ENCODE measurements at places on chromosomes 12 and 14. TPM values are rescaled to one million over a fixed set of nuclear protein-coding genes. Genes with fewer than 3 reads are reported as not detected.
A peak's percentile ranks its signal among the peaks of the same experiment; 100 is the strongest.

CARMIL3 gene
- total RNA-seq: 1.4 TPM

GRCh38 chr12:538731-539539 lies 79.2 kb downstream of the B4GALNT3 start:
- DNase-seq: no peak
- no peak overlapping the region for H3K4me3 ChIP-seq
- peak overlapping the region; percentile 3 for H3K27ac ChIP-seq
- H3K4me1 ChIP-seq: peaks cover 21% of the 10 kb centered on the region

MAPK1IP1L gene
- total RNA-seq: 106 TPM

DNA sequence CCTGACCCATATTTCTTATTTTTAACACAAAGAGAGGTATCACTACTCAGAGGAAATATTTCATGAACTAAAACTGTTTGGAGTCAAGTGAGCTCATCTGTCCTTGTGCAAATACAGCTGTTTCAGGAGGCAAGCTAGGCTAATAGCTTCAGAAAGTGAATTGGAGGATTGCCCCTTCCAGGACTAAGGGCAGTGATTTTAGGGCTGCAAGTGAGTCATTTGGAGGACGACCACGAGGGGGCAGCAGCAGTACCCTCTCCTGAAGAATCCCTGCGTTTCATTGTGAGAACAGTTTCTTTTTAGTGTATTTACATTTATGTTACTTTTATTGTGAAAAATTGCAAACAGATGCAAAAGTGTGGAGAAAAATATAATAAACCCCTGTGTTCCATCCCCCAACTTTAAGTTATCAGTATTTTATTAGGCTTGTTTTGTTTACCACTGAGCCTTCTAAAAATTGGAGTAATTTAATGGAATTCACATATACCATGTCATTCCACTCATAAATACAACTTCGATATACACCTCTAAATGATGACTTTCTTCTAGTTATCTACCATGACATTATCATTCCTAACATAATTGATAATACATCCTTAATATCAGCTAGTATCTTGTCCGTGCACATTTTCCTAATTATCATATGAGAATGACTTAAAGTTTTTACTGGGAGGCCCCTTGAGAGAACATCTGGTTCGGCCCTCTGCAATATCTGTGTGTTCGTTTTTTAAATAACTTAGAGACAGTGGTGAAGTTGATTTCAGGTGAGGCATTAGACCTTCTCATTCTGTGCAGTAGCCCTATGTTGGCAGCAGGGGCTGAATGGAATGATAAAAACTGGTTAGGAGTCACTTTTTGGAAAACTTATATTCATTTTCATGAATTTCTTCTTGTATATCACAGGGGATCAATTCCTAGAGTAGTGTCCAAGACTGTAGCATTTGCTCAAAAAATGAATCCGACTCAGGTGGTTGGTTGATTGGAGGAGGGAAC lies 13.7 kb downstream of the FOXJ2 start:
- H3K27me3 ChIP-seq: peaks cover 2% of the 10 kb centered on the region
- peak overlapping the region; percentile 12 for H3K27ac ChIP-seq
- H3K36me3 ChIP-seq: peaks cover 68% of the 10 kb centered on the region
- H3K4me1 ChIP-seq: peaks cover 10% of the 10 kb centered on the region
- no peak overlapping the region for H3K4me3 ChIP-seq

GRCh38 chr14:63938198-63939005 lies 85.6 kb downstream of the SYNE2 start:
- H3K4me3 ChIP-seq: no peak overlapping the region
- H3K27me3 ChIP-seq: no peaks in the 10 kb centered on the region
- no peak overlapping the region for H3K27ac ChIP-seq
- DNase-seq: no peak

GPX2 gene
- total RNA-seq: not detected

GRCh38 chr12:49708851-49709250 lies 1.6 kb upstream of the FMNL3 start:
- no peak overlapping the region for H3K4me3 ChIP-seq
- DNase-seq: no peak
- H3K36me3 ChIP-seq: peaks cover 14% of the 10 kb centered on the region
- peaks cover 10% of the 10 kb centered on the region for H3K27me3 ChIP-seq
- H3K4me1 ChIP-seq: peaks cover 29% of the 10 kb centered on the region
- no peak overlapping the region for H3K27ac ChIP-seq

BHLHE41 gene
- total RNA-seq: 4.0 TPM

- H3K36me3 ChIP-seq: peaks cover 8% of the 10 kb centered on the region
- H3K27me3 ChIP-seq: peaks cover 2% of the 10 kb centered on the region
- peaks cover 6% of the 10 kb centered on the region for H3K4me1 ChIP-seq
- no peak for DNase-seq
Observed at GRCh38 chr12:107385509-107385908, 292.2 kb upstream of the CRY1 start.

DNA sequence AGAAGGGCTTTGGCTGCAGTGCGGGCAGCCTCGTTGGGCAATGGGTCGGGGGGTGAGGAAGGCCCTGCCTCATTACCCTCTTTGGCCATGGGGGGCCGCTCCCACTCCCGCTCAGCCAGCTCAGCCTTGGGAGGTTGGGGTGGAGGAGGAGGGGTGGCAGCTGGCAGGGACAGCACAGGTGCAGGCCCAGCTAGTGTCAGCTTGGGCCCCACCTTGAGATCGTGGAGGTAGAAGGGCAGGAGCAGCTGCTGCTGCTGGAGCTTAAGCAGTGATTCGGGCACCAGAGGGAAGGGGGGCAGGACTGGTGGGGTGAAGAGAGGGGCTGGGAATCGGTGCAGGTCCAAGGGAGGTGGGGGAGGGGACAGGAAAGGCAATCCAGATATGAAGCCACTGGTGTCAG lies 26.0 kb downstream of the ZFHX2 start:
- no peak overlapping the region for H3K4me3 ChIP-seq
- H3K27ac ChIP-seq: no peak overlapping the region
- H3K27me3 ChIP-seq: peaks cover 18% of the 10 kb centered on the region

GRCh38 chr14:65492266-65492665 lies 79.7 kb downstream of the FUT8 start:
- no peak overlapping the region for H3K4me3 ChIP-seq
- peaks cover 8% of the 10 kb centered on the region for H3K36me3 ChIP-seq
- no peak for DNase-seq
- H3K27ac ChIP-seq: peak overlapping the region; percentile 58
- peaks cover 3% of the 10 kb centered on the region for H3K27me3 ChIP-seq
- peaks cover 2% of the 10 kb centered on the region for H3K4me1 ChIP-seq

GNB3 gene
- total RNA-seq: 9.0 TPM

- no peak overlapping the region for H3K4me3 ChIP-seq
- H3K4me1 ChIP-seq: no peaks in the 10 kb centered on the region
- H3K36me3 ChIP-seq: no peaks in the 10 kb centered on the region
- DNase-seq: no peak
- H3K27me3 ChIP-seq: peaks cover 2% of the 10 kb centered on the region
- no peak overlapping the region for H3K27ac ChIP-seq
Observed at GRCh38 chr12:41051954-41052353, 136.2 kb upstream of the PDZRN4 start.

ANKRD33 gene
- total RNA-seq: 0.31 TPM

- no peak overlapping the region for H3K27ac ChIP-seq
- peaks cover 2% of the 10 kb centered on the region for H3K27me3 ChIP-seq
- peaks cover 17% of the 10 kb centered on the region for H3K4me1 ChIP-seq
- no peak for DNase-seq
- no peaks in the 10 kb centered on the region for H3K36me3 ChIP-seq
Observed at GRCh38 chr14:52703225-52703624, 3.8 kb upstream of the PSMC6 start.

DNA sequence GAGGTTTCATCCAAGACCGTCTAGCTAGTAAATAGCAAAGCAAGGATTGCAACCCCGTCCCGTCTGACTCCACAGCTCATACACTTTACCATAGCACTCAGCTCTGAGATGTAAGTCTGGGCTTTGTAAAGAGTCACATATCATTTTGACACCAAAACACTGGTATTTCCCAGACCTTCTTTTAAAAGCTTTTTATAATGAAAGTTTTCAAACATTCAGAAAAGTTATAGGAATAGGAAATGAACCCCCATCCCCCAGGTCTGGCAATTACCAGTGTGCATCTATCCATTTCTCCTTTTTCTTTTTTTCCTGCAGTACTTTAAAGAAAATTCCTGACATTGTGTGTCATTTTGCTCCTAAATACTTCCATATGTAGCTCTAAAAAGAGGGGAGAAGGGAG lies 183.6 kb upstream of the CCND2 start:
- peaks cover 1% of the 10 kb centered on the region for H3K27me3 ChIP-seq
- no peak overlapping the region for H3K4me3 ChIP-seq
- DNase-seq: no peak
- no peak overlapping the region for H3K27ac ChIP-seq

GRCh38 chr12:43711348-43711747 lies 47.2 kb downstream of the PUS7L start:
- H3K36me3 ChIP-seq: no peaks in the 10 kb centered on the region
- no peak overlapping the region for H3K27ac ChIP-seq
- no peaks in the 10 kb centered on the region for H3K4me1 ChIP-seq
- no peak overlapping the region for H3K4me3 ChIP-seq
- no peak for DNase-seq

- H3K4me3 ChIP-seq: no peak overlapping the region
- no peak overlapping the region for H3K27ac ChIP-seq
- no peak for DNase-seq
- H3K4me1 ChIP-seq: peaks cover 10% of the 10 kb centered on the region
- H3K27me3 ChIP-seq: no peaks in the 10 kb centered on the region
- no peaks in the 10 kb centered on the region for H3K36me3 ChIP-seq
Observed at GRCh38 chr14:38387821-38388220, 131.9 kb upstream of the CLEC14A start.

DNA sequence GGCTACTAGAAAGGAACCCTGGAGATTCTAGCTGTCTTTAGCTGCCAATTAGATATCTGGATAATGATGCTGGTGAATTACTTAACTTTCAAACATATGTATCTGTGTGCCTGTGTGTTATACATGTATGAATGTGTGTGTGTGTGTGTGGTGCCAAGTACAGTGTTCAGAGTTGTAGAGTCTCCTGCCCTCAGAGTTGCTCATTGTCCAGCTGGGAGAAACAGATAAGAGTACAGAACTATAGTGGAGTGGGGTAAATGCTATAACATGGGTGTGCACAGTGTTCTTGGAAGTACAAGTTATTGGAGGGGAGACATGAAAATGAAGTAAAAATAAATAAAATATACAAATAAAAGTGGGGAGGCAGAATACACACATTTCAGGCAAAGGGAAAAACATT lies 23.6 kb upstream of the ADAM20 start:
- no peak overlapping the region for H3K27ac ChIP-seq
- H3K4me3 ChIP-seq: no peak overlapping the region
- H3K27me3 ChIP-seq: no peaks in the 10 kb centered on the region
- H3K36me3 ChIP-seq: peaks cover 33% of the 10 kb centered on the region
- no peak for DNase-seq

GRCh38 chr12:101648195-101648594 lies 49.2 kb upstream of the CHPT1 start:
- no peaks in the 10 kb centered on the region for H3K4me1 ChIP-seq
- no peaks in the 10 kb centered on the region for H3K36me3 ChIP-seq
- H3K4me3 ChIP-seq: no peak overlapping the region
- H3K27ac ChIP-seq: no peak overlapping the region
- no peak for DNase-seq
- no peaks in the 10 kb centered on the region for H3K27me3 ChIP-seq

DNA sequence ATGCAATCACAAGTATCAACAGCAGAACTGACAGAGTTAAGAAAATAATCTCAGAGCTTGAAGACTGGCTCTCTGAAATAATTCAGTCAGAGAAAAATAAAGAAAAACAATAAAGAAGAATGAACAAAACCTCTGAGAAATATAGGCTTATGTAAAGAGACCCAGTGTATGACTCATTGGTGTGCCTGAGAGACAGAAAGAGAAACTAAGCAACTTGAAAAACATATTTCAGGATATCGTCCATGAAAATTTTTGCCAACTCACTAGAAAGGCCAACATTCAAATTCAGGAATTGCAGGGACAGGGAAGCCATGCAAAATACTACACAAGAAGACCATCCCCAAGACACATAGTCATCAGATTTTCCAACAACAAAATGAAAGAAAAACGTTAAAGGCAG lies 56.2 kb downstream of the APOBEC1 start:
- H3K27ac ChIP-seq: no peak overlapping the region
- no peak overlapping the region for H3K4me3 ChIP-seq
- no peaks in the 10 kb centered on the region for H3K36me3 ChIP-seq
- H3K4me1 ChIP-seq: peaks cover 4% of the 10 kb centered on the region

GRCh38 chr12:58368001-58368400 lies 426.6 kb downstream of the ATP23 start:
- no peak for DNase-seq
- no peaks in the 10 kb centered on the region for H3K4me1 ChIP-seq
- no peak overlapping the region for H3K4me3 ChIP-seq
- no peak overlapping the region for H3K27ac ChIP-seq
- no peaks in the 10 kb centered on the region for H3K36me3 ChIP-seq

DNA sequence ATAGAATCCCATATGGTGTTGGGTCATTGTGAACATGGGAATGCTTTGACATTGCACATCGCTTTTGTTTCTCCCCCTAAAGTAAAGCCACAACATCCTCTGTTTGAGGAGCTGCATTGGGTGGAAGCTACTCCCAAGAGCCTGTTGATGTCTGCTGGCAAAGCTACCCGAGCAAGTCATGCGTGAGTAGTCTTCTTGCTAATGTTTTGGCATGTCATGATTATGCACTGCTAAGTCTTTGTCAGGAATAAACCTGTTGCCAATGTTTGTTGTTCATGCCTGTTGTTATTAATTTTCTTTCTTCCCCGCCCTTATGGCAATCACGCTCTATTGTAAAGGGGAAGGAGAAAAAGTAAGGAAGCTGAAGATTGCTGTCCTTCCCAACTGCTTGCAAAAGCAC lies 97.3 kb downstream of the EXOC5 start:
- no peaks in the 10 kb centered on the region for H3K27me3 ChIP-seq
- H3K4me3 ChIP-seq: no peak overlapping the region
- peaks cover 9% of the 10 kb centered on the region for H3K4me1 ChIP-seq
- DNase-seq: no peak
- H3K27ac ChIP-seq: no peak overlapping the region

DNA sequence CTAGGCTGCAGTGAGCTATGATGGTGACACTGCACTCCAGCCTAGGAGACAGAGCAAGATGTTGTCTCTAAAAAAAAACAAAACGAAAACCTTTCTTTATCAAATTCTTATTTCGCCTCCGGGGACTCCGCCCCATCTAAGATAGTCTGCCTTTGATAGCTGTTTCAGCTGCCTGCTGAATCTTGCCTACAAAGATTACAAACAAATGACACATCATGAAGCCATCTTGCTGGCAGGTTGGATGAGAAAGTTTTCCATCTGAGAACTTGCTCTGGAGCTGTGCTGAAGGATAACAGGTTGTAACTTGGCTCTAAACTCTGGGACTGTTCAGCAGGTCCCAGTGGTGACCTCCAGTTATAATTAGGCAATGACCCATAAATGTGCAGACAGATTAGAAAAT lies 41.8 kb upstream of the AEBP2 start:
- H3K4me1 ChIP-seq: peaks cover 2% of the 10 kb centered on the region
- no peak overlapping the region for H3K27ac ChIP-seq
- H3K4me3 ChIP-seq: no peak overlapping the region
- no peaks in the 10 kb centered on the region for H3K36me3 ChIP-seq
- DNase-seq: no peak

Data from endothelial cell (in vitro differentiated cells).